Activated CD4-positive, alpha-beta T cell treated with anti-CD3 and anti-CD28 coated beads, Interleukin-2, amount 10 ng/mL, durations not matched to agents 7 days and 5 days (primary cell): ENCODE measurements at places on chromosomes 2 and 18. TPM values are rescaled to one million over a fixed set of nuclear protein-coding genes. Genes with fewer than 3 reads are reported as not detected.

GRCh38 chr2:160657196-160657595 lies 163.6 kb upstream of the RBMS1 start:
- no peak for DNase-seq

- no peak for DNase-seq
Observed at GRCh38 chr2:164675027-164675426, 53.7 kb upstream of the GRB14 start.

DNA sequence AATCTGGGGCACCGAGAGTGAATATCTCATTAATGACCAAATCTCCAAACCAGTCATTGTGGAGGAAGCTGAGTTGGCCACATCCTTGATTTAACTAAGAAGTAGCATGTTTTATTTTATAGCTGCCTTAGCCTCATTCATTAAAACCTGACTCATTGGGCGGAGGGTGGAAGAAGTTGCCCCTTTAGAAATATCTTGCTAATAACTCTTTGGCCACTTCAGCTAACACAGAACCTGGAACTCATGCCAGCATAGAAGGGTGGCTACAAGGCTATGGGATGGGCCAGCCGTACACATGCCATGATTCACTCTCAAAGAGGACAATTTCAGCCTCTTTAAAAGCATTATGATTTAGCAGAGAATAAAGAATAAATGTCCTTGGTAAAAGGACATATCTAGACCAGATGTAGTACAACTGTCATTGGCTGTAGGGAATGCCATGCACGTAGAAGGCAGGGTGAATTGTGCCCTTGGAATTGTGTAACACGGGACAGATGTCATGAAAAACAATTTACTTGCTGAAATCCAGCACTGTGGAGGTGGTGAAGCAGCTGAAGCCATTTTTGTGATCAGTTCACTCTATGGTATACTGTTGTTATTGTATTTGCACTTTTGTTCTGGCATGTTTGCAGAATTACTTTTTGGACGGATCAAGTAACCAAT lies 330.0 kb downstream of the PLCL1 start:
- DNase-seq: no peak

The ZSCAN30 gene
- total RNA-seq: 18.8 TPM

DNA sequence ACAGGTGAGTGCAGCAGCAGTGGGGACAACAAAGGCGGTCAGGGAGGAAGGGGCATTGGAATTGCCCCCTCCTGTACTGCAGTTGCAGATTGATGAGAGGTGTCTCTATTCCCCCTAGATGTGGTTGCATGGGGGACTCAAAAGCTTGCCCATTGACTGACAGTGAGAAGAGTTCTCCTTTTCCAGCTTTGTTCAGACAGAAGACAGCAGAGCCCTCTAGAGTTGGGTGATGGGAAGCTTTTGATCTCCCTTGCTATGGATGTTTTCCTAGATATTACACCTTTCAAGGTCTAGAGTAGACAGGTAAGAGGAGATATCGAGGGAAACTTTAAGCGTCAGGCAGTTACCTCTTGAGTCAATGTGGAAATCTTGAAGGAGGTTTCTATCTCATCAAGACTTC lies 2.9 kb downstream of the PROKR1 start:
- DNase-seq: no peak

GRCh38 chr2:109459485-109459884 lies 154.3 kb downstream of the SEPTIN10 start:
- no peak for DNase-seq

The PLCD4 gene
- total RNA-seq: 0.15 TPM

GRCh38 chr2:240704651-240705050 lies 13.0 kb downstream of the AQP12A start:
- DNase-seq: peak; percentile 46

The C2orf49 gene
- total RNA-seq: 23.5 TPM

DNA sequence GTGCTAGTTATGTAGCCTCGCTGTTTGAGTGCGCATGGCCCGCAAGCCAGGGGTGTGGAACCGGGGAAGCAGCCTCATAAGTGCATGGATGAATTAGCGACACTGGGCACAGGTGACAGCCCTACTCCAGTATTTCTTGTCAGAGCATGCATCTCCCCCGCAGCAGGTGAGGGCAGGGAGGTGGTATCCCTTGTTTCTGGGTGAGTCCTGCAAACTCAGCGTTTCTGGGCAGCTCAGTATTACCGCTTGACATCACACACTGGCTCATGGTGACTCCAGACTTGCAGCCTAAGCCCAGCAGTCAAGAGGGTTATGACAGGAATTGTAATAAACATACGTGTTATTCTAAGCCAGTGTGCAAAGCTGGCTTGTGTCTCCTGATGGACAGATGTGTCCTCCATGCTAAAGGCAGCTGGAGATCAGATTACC lies 2.5 kb downstream of the CABLES1 start:
- no peak for DNase-seq
